Activated naive CD4-positive, alpha-beta T cell treated with anti-CD3 and anti-CD28 coated beads for 36 hours (primary cell): ENCODE measurements at places on chromosomes 1 and 21.
A peak's percentile ranks its signal among the peaks of the same experiment; 100 is the strongest.

- no peak for DNase-seq
Measured at GRCh38 chr1:177023249-177023648, 141.3 kb downstream of the ASTN1 start.

DNA sequence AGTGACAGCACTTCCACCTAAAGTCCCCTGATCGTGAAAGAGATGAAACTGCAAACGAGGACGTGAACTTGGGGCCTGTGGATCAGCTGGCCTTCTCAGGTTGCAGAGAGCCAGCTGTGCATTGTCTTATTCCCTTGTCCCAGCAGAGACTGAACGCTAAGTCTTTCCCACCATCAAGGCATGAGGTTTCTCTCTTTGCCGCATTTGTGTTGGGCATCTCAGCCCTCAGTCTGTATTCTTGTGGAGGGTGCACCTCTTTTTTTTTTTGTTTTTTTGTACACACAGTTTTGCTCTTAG, 71.4 kb downstream of the KIF26B start:
- no peak for DNase-seq

DNA sequence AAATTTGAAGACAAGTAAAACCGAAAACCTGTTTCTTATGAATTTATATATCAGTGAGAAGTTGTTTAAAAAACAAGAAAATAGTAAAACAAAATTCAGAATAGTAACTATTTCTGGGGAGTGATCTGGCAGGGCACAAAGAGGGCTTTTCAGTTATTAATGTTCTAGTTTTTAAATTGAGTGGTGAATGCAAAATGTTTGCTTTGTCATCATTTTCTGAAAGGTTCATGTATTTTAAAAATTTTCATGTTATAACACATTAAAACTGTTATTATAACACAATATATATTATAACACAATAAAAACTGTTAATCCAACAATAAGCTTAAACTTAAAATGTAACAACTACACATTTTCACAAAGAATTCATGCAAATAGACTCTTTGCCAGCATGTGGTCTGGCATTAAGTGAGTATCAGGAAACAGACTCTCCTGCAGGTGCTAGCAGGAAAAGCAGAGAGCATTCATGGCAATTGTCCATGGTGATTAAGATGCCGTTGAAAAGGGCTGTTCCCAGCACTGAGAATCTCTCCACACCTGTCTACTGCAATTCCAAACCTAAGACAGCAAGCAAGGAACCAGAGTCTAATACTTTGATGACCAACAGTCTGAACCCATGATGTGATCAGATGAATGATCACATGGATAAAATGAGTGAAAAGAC, 204.9 kb downstream of the TBX15 start:
- no peak for DNase-seq

DNA sequence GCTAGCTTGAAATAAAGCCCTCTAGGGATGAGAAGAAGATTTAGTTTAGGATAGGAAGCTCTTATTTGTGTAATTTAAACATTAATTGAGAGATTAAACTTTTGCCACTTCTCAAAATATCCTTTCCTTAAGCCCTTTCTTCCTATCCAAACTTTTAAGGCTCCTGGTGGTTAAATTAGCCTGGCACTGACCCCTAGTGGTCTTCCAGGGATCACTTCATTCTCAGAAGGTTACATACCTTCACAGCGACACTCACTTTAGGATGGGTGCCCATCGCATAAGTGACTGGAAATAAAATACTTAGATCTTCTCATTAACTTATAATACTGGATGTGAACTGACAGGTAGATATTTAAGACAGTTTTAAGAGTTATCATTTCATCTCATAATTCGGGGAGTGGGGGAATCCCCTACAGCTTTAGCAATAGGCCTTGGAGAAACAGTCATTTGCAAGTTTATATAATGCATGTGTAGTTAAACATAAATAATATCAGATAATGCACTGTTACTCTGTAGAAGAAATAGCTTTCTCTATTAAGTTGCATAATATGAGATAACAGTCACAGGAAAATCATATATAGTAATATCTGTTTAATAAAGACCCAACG, 7.4 kb downstream of the LHX9 start:
- DNase-seq = peak; percentile 58

- peak; percentile 30 for DNase-seq
Measured at GRCh38 chr21:44800103-44800502, 1.5 kb downstream of the UBE2G2 start.

- no peak for DNase-seq
Measured at GRCh38 chr1:8381618-8382017, 63.7 kb downstream of the SLC45A1 start.

DNA sequence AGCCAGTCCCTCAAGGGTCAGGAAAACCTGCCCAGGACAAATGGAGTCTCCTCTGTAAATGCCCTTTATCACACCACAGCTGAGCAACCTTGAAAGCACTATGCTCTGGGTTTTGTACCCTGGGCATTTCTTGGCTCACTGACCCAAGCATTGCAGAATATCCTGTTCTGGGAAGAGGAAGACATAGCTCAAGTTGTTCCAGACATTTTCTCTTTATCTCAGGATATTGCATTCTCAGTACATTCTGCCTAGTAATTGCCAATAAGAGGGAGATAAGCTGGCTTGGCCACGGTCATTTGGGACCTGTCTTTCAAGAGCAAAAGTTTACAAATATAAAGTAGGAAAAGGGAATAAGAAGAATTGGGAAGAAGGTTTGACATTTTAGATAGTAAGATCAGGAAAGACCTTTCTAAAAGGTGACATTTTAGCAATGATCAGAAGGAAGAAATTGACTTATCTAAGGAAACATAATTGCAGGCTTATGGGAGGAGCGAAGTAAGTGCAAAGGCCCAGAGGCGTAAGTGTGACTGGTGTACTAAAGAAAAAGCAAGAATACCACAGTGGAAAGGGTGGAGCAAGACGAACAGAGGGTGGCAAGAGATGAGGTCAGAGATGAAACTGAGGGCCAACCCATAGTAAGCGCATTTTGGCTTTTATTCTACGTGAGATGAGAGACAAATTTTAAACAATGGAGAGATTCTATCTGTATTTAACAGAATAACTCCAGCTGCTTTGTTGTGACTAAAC, 394.0 kb upstream of the CXADR start:
- DNase-seq = no peak

DNA sequence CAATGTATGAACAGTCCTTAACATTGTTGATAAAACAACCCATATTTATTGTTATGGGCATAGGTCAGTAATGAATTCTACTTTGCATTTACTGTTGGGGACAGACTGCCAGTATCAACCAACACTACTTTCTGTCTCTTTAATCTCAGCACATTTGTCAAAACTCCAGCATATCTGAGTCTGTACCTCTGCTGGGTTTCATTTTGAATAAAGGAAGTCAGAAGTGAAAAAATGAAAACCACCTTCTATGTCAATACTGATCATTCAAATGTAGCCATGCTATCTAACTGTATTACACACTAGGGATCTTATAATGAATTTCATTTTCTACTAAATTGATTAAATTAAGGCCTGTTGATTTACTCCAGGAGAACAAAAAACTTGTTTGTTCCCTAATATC, 24.2 kb upstream of the CXADR start:
- no peak for DNase-seq

- DNase-seq = no peak
Measured at GRCh38 chr1:94873520-94874351, 53.2 kb downstream of the CNN3 start.

GRCh38 chr1:43057567-43057966, 98.9 kb upstream of the SLC2A1 start:
- DNase-seq = no peak

- DNase-seq = no peak
Measured at GRCh38 chr1:153396461-153396860, 5.6 kb upstream of the S100A8 start.

DNA sequence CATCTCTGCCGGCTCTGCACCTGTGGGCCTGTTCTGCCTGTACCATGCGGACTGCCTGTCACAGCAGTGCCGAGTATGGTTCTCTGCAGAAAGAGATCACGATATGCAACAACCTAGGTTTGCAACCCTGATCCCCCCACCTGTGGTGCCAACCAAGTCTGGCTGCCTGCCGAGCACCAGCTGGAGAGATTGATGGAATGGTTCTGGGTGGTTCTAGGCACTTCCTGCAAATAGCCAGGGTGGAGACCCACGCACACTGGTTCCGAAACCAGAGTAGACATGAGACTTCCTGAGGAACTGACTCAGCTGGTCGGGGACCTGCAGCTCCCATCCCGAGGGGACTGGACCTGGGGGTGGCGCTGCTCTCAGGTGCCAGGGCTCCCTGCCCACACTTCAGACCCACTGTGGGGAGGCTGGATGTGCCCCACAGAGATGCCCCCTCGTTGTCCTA, 5.4 kb downstream of the TPRG1L start:
- no peak for DNase-seq

DNA sequence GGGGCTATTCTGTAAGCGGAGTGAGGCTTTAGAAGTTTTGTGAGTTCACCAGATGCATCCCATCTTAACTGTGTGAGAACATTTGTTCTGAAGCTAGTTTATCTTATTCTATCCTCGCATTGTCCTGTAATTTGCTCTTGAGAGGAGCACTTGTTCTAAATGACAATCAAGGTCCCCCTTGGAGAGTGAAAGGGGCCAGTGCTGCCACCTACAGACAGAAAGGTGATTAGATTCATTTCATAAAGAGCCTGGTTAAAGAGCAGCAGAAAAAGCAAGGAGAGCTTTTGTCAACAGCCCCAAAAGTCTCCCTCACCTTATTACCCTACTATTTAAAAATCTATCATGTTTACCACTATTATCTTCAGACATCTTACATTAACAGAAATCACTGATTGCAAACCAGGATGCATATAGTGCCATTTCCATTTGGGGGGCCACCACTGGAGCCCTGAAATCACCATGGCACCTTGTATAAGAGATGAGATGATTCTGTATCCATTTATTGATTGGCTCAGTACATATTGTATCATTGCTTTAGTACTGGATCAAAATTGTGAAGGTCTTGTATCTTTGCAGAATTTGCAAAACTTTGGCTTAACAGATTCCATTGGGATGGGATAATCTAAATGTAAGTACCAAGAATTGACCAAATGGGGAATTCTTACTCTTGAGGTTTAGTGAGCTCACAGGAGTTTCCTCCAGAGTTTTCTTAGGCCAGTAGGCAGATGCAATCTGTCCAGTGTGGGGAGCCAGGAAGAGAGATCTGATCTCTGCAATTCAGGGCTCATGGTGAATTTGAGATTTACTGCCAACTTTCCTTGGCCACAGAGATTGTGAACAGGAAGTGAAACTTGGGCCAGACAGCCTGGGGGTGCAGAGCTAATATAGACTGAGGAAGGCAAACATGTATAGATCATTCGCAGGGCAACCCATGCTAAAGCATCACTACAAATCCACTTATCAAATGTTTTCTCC, 64.3 kb upstream of the TRABD2B start:
- DNase-seq = peak; percentile 59

- DNase-seq = no peak
Measured at GRCh38 chr21:17929510-17929909, 110.4 kb upstream of the C21orf91 start.

- no peak for DNase-seq
Measured at GRCh38 chr1:205924460-205924790, 18.8 kb downstream of the SLC26A9 start.

GRCh38 chr1:23191199-23191598, 22.5 kb upstream of the LUZP1 start:
- no peak for DNase-seq

DNA sequence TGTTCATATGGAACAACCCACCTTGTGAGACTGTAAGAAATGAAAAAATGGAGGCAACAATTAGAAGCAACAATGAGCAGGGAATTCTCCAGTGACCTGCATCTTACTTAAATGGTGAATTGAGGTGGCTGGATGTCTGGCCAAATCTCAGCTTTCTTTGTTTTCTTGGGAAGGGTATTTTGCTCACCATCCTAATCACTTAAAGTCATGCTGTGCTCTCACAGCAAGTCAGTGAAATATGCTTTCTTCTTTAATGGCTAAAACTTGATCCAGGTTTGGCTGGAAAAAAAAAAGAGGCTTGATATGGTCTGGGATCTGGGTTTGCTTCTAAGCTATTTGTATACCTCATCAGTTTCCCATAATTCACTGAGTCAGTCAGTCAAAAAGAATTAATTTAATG, 124.8 kb downstream of the ESRRG start:
- no peak for DNase-seq

DNA sequence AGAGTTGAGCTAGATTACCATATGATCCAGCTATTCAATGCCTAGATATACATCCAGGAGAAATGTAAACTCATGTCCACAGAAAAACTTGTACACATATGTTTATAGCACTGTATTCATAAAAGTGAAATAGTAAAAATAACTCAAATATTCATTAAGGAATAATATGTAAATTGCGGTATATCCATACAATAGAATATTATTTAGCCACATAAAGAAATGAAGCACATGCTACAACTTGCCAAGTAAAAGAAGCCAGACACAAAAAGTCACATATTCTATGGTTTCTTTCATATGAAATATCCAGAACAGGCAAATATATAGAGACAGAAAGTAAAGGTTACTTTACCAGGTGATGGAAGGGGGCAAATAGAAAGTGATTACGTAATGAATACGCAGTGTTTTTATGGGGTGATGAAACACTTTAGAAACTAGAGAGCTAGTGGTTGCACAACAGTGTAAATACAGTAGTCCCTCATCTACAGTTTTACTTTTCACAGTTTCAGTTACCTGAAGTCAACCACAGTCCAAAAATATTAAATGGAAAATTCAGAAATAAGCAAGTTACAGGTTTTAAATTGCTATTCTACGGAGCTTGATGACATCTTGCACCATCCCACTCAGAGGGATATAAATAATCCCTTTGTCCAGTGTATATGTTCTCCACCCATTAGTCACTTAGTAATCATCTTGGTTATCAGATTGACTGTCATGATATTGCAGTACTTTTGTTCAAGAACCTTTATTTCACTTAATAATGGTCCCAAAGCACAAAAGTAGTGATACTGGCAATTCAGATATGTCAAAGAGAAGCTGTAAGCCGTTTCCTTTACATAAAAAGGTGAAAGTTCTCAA, 62.3 kb downstream of the ZNF644 start:
- DNase-seq = no peak

GRCh38 chr1:170807432-170807831, 127.9 kb upstream of the MROH9 start:
- DNase-seq = no peak

DNA sequence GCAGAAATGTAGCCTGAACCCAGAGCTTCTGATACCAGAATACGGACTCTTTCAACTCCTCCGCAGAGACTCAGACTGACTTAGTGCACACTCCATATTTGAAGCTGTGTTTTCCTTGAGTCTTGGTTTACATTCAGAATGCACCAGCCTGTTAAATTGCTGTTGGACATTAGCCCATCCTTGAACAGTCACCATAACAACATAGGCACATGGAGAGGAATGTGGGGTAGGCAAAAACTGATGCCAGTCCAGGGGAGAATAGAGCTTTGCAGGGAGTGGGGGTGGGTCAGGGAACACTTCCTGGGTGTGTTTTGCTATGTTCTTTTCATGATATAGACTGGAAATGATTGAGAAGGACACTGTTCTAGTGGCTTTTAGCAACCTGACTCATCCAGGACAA, 76.3 kb upstream of the CACNA1E start:
- no peak for DNase-seq

GRCh38 chr1:185965870-185966269, 231.7 kb downstream of the HMCN1 start:
- no peak for DNase-seq
